ENCODE measurements at places on chromosomes 1 and 21.

GRCh38 chr1:156152628-156153027 lies 757 bp upstream of the SEMA4A start:
- DNase-seq = peak; percentile 15

DNA sequence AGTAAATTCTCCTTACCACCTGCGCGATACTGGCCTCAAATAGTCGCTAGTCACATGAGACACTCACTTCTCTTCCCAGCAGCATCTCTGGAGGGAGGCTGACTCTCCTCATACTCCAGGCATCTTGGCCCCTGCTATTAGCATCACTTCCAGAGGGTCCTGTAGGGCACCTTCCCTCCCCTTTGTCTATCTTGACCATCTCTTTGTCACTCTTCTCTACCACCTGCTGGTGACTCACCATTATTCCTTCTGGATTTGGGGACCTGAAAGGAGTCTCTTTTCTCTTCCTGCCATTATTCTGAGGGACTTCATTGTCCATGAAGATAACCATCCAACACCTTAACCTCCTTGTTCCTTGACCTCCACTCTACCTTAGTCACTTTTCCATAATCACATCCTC lies 31.7 kb upstream of the GPR37L1 start:
- no peak for DNase-seq

GRCh38 chr21:16837321-16837720 lies 675.5 kb upstream of the CXADR start:
- no peak for DNase-seq

DNA sequence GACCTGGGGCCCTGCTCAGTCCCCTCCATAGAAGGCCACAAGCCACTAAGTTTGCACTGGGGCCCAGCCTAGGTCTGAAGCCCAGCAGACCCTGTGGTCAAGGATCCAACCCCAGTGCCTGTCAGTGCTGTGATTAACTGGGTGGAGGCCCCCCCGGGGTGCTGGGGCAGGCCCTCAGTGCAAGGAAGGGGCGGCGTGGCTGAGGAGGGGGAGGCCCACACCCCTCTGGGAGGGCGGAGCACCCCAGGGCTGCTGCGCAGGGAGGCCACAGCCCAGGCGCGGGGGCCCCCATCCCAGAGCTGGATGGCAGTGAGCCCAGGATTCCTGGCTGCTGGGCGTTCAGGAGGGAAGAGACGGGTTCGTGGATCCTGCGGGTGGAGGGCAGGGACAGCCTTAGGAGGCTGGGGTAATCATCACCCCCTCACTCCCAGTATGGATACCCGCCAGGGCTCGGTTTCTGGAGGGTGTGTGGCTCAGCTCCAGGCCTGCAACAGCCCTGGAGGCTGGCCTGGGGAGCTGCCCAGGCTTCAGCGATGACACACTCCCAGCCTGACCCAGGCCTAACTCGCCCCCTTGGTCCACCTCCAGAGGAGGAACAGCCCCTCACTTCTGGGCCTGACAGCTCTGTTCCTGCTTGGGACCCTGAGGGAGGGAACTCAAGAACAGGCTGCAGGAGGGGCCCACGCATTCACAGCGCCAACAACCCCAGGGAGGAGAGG lies 890 bp downstream of the GJC2 start:
- DNase-seq = no peak

DNA sequence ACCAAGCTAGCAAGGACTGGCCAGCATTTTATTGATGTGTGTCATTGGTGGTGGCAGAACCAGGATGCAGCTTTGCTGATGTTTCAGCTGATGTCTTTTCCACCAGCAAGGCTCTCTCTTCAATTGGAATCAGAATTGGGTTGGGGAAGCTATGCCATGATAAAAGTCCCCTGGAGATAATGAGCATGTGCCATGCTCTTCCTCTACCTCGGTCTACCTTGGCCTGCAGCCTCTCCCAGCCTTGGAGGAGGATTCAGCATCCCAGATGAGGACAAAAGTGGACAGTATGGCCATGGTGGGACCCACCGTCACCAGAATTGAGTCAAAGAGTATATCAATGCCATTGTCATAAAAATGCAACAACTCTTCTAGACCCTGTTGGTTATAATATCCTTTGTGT lies 8.6 kb downstream of the AVPR1B start:
- no peak for DNase-seq

DNA sequence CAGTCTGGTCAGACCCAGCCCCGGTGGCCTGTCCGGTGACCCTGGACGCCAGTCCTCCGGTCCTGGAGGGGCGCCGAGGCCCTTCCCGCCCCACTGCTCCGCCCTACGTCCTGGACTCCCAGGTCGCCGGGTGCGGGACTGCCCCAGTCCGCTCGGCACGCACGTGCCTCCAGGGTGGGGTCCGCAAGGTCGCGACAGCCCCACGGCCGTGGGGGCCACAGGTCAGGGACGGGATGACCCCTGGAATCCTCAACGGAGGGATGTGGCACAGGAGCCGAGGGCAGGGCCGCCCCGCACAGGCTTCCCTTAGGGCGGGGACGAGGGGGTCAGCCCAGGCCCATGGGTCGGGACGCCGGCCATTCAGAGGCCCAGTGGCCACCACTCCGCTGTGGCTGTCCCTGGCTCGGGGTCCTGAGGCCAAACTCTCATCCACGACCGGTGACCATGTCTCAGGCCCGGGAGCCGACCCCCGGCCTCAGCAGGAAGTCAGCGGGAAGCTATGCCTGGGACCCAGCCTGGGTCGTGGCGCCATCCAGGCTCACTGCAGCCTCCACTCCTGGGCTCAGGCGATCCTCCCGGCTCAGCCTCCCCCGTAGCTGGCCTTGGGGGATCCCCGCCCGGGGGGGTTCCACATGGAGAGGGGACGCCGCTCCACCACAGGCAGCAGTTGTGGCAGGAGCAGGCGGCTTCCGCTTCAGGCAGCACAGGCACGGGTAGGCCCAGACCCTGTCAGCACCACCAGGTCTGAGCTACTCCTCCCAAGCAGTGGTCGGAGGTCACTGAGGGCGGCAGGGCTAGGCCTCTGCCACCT lies 599 bp upstream of the TMEM240 start:
- DNase-seq = no peak

DNA sequence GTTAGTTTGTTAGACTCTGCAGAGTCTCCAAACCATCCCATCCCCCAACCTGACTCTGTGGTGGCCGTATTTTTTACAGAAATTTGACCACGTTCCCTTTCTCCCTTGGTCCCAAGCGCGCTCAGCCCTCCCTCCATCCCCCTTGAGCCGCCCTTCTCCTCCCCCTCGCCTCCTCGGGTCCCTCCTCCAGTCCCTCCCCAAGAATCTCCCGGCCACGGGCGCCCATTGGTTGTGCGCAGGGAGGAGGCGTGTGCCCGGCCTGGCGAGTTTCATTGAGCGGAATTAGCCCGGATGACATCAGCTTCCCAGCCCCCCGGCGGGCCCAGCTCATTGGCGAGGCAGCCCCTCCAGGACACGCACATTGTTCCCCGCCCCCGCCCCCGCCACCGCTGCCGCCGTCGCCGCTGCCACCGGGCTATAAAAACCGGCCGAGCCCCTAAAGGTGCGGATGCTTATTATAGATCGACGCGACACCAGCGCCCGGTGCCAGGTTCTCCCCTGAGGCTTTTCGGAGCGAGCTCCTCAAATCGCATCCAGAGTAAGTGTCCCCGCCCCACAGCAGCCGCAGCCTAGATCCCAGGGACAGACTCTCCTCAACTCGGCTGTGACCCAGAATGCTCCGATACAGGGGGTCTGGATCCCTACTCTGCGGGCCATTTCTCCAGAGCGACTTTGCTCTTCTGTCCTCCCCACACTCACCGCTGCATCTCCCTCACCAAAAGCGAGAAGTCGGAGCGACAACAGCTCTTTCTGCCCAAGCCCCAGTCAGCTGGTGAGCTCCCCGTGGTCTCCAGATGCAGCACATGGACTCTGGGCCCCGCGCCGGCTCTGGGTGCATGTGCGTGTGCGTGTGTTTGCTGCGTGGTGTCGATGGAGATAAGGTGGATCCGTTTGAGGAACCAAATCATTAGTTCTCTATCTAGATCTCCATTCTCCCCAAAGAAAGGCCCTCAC lies at the start of gene OLIG2:
Gene OLIG2 (plus strand): TSS at position 447 of the 954 bp plus-strand sequence. CDS start 928 bp downstream, outside the sequence.
- DNase-seq = peak; percentile 77

DNA sequence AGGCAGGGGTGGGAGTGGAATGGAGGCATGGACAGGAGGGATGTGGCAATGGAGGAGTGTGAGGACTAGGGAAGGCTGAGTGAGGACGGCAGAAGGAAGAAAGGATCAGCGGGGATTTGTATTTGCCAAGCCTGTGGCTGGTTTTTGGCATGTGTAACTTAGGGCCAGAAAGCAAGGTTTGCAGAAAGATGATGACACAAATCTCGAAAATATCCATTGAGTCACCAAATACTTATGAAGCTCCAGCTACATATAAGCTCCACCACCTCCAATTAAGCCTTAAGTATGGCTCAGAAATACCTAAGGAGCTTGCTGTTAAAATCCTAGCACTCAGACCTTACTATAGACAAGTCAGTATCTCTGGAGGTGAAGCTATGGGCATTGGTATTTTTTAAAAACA lies 90.1 kb downstream of the OMA1 start:
- no peak for DNase-seq

DNA sequence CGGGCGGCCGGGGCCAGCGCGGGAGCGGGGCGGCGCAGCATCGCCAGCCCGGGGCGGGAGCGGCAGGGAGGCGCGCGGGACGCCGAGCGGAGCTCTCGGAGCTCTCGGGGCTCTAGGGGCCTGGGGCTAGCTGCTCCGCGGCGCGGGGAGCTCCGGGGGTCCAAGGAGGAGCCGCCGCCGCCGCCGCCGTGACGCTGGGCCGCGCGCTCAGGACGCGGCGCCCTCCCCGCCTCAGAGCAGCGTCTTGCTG lies 147 bp downstream of the CLSTN1 start:
- DNase-seq = no peak

GRCh38 chr1:40382108-40382460 lies 8.6 kb downstream of the SMAP2 start:
- DNase-seq = no peak

DNA sequence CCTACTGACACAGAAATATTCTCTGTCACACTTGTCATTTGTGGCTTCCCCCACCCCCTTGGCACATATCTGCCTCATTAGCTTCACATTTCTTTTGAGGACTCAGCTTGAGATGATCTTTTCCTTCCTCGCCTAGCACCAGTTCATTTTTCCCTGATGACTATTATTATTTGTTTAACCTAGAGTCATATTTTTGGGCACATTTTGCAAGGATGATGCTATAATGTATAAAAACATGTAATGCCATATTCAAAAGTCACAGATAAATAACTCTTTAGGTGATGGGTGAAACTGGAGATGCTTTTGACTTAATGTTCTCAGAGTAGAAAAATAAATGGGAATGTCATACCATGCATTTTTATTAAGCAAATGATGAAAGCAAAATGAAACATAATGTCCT lies 202.7 kb downstream of the BACH1 start:
- DNase-seq = no peak

GRCh38 chr1:24098943-24099638 lies 12.8 kb downstream of the MYOM3 start:
- DNase-seq = no peak

DNA sequence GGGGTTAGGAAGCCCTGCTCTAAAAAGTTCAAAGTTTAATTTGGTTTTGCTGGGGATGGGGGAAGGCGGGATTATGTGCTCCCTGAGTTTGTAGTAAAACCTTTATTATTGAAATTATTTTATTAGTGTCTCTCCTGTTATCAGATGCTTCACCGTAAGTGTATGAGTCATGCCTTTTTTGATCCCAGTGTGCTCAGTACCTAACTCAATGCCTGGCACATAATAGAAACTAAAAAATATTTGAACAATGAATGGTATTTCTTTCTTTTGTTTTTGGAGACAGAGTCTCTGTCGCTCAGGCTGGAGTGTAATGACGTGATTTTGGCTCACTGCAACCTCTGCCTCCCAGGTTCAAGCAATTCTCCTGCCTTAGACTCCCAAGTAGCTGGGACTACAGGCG lies 6.4 kb downstream of the SNRPE start:
- no peak for DNase-seq

- DNase-seq = peak; percentile 64
Measured at GRCh38 chr1:227944931-227945890, 2.5 kb downstream of the WNT9A start.

DNA sequence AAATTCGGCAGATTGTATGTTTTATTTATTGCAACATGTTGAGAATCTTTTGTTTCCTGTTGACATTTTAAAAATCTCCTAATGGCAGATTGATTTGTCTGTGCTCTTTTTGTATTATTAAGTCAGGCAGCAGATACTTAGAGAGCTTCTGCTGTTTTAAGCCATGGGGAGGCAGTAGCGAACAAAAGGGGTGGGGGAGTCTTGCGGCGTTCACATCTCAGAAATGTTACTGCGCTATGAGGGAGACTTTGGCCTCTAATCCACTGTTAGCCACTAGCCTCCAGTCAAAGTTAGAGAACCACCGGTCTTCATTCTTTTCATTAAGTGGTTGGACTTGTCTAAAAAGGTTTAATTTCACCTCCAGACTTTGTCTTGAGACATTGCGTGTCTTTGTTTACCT lies 93.6 kb downstream of the DYRK1A start:
- no peak for DNase-seq

GRCh38 chr1:107138767-107139445 lies 1.9 kb upstream of the NTNG1 start:
- DNase-seq = no peak

DNA sequence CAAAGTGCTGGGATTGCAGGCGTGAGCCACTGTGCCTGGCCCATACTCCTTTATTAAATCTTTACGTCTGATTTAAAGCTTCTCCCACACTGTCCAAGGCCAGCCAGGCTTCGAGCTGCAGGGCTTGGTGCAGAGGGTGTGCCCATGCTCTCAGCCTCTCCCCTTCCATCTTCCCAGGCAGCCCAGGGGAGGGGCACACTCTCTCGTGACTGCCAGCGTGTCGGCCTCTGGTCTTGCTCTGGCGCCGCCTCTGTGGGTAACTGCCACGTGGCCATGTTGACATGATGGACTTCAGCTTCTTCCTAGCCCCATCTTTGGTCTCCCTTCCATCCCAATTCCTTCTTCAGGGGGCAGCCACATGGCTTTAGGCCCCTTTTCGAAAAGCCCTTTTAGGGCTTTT lies 4.7 kb downstream of the GPR137B start:
- DNase-seq = no peak

- peak; percentile 16 for DNase-seq
Measured at GRCh38 chr1:209618756-209619420, 33.3 kb downstream of the LAMB3 start.

DNA sequence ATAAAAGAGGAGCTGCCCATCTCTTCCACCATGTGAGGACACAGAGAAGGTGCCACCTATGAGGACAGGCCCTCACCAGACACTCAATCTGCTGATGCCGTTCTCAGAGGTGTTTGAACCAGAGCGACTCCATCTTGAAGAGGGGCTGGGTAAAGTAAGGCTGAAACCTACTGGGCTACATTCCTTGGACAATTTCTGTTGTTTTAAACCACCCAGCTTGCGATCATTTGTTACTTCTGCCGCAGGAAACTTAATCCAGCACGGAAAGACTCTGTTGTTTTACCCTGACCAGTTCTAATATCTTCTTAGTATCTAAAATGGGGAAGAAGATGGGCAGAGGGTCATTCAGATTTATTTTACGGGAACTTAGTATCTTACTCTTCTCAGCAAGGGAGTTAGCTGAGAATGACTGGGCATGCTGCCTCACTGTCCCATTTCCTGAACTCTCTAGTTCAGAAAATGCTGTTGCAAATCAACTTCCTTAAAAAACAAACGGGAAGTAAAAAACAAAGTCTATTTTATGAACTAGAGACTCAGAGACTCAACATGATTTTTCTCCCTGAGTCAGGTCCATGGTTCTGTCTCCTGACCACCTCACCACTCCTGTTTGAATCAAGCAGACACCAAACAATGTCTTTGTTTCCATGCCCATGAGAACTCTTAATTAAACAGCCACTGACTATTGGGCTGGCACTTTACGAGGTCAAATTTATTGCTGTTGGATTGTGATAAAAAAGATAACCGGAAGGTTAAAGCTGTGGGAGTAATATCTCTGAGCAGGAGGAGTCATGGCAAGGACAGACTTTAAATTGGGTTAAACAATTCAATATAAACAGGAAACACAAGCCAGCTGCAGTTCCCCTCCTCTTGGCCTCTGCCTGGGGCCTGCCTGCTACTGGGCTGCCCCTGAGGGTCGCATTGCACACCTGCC lies 23.8 kb upstream of the IFNAR1 start:
- peak; percentile 43 for DNase-seq

All from NCI-H510A treated with DMSO at 0.1 percent for 48 hours (cell line).